ENCODE measurements at places on chromosomes 11 and 22.

DNA sequence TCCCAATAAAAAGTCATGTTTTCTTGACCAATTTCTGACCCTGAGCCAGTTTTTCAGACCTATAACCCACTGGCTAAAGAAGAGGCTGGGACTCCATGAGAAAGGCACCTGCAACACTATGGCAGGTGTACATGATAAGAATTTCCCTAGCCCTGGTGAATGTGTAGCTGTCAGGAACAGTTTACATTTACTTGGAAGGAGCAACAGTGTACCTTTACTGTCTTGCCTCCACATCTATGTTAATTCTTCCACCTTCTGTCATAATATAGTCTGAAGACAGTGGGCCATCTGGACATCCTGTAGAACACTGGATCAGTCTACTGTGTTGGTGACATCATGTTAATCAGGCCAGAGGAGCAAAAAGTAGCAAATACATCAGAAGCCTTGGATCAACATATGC is 72.1 kb upstream of the CD82 start:
- DNase-seq, result no peak

GRCh38 chr11:81342966-81343365 is 1390.7 kb downstream of the FAM181B start:
- no peak for DNase-seq

DNA sequence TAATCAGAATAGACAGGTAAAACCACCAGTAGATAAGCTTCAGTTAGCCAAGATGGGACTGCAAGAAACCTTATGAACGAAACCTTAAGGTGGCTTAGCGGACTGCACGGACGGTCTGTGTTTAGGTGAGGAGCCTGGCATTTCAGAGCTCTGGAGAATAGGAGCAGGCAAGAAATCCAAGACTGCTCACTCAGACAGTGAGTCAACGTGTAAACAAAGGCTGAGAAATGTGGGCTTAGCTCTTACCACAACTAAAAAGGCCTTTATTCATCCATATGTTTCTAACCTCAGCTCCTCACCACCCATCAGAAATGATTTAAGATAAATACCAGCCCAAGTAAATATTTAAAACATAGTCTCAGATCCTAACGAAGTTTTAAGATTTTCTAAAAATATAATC is 657.7 kb downstream of the OPCML start:
- peak; percentile 68 for DNase-seq

GRCh38 chr11:5622802-5623201 is 2.0 kb upstream of the TRIM34 start:
- DNase-seq, result no peak

DNA sequence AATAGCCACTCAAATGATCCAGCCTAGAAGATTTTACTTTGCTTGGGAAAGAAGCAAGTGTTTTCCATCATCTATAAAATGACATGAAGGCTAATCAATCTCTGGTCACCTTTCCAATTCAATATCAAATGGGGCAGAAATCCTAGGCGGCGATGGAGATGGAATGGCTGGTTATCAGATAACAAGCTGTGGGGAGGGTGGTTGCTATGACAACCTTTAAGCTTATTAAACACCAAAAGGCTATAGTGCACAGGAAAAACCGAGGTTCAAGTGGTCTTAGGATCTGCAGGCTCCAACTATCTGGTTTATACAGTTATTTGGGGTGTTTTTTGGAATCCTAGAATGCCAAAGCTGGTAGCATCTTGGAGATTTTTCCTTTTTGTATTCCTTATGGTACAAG is 13.9 kb upstream of the BSX start:
- no peak for DNase-seq

GRCh38 chr11:10139143-10139542 is 154.9 kb downstream of the SBF2 start:
- DNase-seq, result no peak

DNA sequence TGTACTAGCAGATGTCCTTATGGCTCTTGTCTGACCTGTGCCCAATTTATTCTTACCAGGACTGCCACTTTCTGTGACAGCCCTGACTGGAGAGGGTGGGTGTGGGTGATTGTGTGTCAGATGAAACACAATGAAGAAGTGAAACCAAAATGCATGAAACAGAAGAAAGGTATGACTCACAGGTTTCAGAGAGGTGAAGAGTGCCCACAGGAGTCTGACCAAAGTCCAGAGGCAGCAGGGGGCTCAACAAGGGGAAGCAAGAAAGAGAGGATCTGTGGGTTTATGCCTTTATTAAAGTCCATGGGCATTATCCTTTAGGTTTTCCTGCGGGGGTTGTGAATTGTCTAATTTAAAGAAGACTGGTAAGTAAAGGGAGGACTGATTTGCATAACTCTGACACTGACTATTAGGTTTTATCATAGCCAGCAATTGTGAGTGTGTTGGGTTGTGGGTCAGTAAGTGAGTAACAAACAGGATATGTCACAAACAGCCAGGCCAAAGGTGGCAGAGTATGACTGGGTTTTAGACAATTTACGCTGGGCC is 3.9 kb upstream of the OR4C6 start:
- DNase-seq, result no peak

DNA sequence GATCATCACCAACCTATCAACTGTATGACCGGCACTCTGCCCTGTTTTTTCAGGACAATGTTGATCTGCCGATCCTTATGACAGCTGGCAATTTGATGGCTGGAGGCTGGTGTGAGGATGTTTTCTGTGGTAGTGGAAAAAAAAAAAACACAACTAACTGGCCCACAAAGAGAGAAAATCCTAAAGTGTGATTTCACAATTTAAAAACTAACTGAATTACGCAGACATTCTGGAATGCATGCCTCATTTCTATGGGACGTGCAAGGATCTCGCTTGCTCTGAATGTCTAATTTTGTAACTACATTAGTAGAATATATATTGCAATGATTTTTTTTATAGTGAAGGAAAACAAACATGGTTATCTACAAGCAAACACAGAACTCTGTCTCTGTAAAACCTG is 590.5 kb downstream of the ETS1 start:
- peak; percentile 21 for DNase-seq

DNA sequence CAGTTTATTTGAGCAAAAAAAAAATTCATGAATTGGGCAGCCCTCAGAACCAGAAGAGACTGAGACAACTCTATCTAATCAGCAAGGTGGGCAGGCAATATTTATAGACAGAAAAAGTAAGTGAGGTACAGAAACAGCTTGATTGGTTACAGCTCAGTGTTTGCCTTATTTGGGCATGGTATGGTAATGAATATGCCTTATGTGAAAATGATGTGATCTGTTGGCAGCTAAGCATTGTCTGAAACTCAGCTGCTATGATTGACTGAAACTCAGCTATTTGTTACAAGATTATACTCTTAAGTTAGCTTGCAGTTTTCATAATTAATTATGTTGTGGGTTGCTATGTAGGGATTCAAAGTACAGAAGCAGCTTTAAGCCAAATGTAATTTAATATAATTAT is 127.6 kb downstream of the CNTN5 start:
- DNase-seq, result no peak

DNA sequence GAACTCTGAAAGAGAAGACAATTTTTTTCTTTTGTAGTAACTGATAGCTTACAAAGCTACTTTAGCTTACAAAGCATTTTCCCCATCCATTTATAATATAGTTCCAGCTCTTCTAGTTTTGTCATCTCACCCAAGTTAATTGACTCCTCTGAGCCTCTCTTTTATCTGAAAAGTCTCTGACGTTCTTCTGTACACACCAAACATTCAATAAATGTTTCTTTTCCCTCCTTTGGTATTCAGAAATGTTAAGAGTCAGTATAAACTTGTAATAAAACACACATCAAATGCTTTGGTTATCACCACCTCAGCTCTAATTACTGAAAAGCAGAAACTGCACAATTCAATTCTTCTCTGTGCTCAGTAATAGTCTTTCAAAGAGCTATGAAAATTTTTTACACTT is 5.9 kb downstream of the CCDC90B start:
- DNase-seq, result no peak

GRCh38 chr11:85695546-85695945 is 9.6 kb upstream of the CCDC89 start:
- no peak for DNase-seq

DNA sequence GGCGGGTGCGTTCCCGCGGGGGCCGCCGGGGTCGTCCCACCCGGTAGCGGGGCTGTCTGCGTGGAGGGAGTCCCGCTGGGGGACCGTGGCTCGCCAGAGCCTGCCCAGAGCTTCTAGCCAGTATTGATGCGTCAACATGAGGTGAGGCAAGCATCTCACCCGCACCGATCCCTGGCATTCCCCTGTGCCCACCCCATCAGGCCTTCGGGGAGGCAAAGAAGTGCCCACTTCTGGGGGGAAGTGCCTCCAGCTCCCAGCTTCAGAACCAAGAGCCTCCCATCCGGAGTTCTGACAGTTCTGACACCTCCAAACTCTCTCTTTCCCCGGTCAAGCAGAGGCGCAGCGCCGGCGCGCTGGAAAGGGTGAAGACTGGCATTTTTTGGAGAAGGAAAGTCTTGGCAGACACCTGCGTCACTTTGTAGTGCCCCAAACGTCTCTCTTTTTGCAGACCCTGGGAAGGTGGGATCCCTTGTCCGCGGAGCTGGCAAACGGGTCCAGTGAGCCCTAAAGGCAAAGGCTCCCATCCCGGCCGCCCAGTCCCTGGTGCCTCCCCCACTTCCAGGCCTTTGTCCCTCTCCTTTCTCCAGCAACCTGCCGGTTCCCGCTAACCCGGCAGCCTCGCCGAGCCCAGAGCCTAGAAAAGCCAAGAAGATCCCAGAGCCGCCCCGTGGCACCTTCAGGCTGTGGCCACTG is 3.2 kb upstream of the PAX6 start:
- DNase-seq, result no peak

- DNase-seq, result no peak
Measured at GRCh38 chr11:30109774-30110173, 92.9 kb upstream of the KCNA4 start.

- peak; percentile 73 for DNase-seq
Measured at GRCh38 chr11:95671768-95672167, 117.8 kb downstream of the FAM76B start.

- no peak for DNase-seq
Measured at GRCh38 chr22:30265131-30265720, 1.4 kb downstream of the OSM start.

- no peak for DNase-seq
Measured at GRCh38 chr11:20068691-20069090, 91.6 kb downstream of the DBX1 start.

GRCh38 chr11:110878513-110878912 is 166.3 kb upstream of the ARHGAP20 start:
- DNase-seq, result no peak

DNA sequence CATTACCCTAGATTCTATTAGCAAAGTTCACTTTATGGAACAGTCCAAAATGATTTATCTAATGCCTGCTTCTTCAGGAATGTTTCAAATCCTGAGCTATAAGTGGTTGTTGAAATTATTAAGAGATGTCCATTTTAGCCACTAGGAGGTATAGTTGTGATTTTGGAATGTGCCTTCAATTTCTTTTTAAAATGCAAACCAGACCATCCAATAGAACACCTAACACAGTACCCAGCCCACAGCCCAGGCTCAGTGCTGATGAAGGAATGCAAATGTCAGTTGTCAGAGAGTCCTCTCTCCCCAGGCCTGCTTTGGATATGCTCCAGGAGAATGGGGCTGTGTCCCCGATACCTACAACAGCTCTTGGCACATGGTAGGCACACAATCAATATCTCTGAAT is 85.8 kb upstream of the E2F8 start:
- no peak for DNase-seq

DNA sequence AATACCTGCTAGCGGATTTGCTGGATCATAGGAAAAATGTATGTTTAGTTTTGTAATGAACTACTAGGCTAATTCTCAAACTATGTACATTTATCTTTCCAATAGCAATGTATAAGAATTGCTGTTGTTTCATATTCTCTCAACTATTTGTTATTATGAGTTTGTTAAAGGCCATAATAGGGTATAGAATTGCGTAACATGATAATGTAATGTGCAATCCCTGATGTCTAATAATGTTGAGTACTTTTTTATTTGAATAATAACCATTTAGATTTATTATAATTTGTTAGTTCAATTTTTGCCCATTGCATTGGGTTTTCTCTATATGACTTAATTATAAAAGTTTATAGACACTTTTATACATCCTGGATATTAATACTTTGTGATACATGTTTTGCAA is 801.6 kb downstream of the LUZP2 start:
- no peak for DNase-seq

DNA sequence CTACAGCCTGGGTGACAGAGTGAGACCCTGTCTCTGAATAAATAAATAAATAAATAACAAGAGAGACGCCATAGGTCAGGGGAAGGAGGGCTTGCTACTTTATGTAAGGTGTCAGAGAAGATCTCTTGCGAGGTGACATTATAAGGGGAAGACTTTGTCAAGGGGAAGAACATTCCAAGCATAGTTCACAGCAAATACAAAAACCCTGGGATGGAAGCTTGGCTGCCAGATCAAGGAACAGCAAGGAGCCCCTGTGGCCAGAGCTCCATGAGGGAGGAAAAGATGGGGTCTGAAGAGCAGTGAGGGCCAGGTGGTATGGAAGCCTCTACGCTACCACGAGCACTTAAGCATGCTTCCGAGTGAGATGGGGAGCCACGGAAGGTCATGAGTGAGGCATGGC is 62.3 kb downstream of the AHNAK start:
- no peak for DNase-seq

DNA sequence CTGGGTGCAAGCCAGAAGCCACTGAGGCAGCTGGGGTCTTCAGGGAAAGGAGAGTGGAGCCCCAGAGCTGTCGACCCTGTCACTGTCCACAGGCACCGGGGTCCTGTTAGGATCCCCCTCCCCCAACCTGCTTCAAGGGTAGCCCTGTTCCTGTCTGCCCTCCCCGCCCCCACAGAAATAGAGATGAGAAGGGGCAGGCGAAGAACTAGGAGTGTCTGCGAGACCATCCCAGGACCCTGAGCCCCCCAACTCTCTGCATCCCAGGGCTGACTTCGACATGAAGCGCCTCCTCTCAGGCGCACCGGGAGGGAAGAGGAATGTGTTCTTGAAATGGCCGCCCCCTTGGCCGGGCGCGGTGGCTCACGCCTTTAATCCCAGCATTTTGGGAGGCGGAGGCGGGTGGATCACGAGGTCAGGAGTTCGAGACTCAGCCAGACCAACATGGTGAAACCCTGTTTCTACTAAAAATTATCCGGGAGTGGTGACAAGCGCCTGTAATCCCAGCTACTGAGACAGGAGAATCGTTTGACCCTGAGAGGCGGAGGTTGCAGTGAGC is 607 bp upstream of the ZNF70 start:
- no peak for DNase-seq
